ENCODE measurements at places on chromosomes 16 and 17. TPM values are rescaled to one million over a fixed set of nuclear protein-coding genes. Genes with fewer than 3 reads are reported as not detected.

Gene TBX21
- not detected for total RNA-seq

DNA sequence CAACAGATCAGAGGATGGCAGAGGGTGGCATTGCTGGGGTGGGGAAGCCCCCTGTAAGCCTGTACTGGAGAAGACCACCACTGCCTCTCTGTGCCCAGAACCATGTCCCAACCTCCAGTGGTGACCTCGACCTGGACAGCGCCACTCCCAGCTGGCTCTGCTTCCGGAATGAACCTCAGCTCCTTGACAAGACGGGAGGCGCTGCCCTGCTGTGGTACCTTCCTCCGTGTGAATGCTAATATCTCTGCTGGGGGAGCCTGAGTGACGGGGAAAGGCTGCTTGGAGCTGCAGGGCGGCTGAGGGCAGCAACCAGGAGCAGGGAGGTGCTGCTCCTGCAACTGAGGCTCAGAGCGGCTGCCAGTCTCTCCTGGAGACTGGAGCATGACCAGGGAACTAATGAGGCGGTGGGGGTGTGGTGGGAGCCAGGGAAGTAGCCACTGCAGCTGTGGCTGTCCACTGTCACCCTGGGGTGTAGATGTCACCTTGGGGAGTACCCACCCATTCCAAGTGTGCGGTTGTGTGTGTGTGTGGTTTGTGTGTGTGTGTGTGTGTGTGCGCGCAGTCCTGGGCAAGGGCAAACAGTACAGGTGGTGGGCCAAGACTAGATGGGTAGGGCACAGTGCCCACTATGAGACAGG, 6.2 kb downstream of the PRCD start:
- no peak for DNase-seq

DNA sequence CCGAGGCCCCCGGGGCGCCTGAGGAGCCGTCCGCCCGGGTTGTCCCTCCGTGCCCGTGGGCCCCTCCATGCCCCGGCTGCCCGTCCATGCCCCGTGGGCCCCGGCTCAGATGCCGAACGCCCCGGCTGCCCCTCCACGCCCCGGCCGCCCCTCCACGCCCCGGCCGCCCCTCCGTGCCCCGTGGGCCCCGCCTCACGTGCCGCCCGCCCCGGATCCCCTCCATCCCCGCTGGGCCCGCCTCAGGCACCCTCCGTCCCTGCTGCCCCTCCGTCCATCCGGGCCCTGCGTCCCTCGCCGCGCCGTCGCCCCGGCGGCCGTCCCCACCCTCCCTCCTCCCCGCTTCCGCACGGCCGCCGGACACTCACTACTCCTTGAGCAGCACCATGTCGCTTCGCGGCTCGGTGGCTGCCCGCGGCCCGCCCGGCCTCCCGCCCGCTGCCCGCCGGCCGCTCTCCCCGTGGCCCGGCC, 382 bp downstream of the PITPNA start:
- no peak for DNase-seq

Gene TMEM92
- total RNA-seq = 2.7 TPM
